ENCODE measurements at places on chromosomes 6 and 20. TPM values are rescaled to one million over a fixed set of nuclear protein-coding genes. Genes with fewer than 3 reads are reported as not detected.

Gene TFAP2A
- 0.45 TPM for total RNA-seq

Gene HCRTR2
- total RNA-seq, result not detected

- DNase-seq, result no peak
Measured at GRCh38 chr6:89803271-89803670, 16.3 kb downstream of the MDN1 start.

GRCh38 chr20:52493171-52493721, 301.7 kb upstream of the ZFP64 start:
- DNase-seq, result no peak

DNA sequence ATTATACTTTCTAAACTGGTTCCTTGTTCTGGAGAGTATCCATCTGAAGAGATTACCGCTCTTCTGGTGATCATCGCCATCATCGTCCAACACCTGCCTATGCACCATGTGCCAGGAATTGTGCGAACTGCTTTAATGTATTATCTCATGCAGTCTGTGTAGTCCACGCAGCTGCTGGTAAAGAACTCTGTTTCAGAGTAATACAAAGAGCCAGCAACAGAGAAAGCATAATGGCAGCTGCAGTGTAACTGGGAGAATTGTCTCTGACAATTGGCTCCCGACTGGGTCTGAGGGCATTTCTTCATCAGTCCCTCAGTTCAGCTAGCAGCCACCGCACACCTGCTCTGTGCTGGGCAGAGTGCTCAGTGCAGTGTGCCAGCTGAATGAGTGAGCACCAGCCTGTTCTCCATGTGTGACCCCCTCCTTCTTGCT, 383.4 kb downstream of the GRIK2 start:
- no peak for DNase-seq

DNA sequence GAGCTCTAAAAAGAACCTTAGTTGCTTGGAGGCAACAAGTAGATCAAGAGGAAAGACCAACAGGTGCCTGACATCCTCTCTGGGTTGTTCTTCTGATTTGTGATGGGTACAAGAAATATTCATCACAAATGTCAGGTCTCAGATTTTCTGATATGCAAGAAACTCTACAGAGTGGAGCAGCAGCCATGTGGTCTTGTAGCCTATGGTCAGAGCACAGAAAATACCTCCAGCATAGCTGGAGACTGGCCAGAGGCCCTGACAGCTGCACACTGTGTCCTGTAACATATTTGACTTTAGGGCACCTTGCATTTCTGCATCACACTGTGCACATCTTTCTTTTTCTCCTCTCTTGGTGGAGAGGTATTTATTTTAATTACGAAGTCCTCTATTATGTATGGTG, 116.3 kb downstream of the GMPR start:
- no peak for DNase-seq

GRCh38 chr6:163720005-163720404, 305.5 kb downstream of the QKI start:
- DNase-seq, result no peak

DNA sequence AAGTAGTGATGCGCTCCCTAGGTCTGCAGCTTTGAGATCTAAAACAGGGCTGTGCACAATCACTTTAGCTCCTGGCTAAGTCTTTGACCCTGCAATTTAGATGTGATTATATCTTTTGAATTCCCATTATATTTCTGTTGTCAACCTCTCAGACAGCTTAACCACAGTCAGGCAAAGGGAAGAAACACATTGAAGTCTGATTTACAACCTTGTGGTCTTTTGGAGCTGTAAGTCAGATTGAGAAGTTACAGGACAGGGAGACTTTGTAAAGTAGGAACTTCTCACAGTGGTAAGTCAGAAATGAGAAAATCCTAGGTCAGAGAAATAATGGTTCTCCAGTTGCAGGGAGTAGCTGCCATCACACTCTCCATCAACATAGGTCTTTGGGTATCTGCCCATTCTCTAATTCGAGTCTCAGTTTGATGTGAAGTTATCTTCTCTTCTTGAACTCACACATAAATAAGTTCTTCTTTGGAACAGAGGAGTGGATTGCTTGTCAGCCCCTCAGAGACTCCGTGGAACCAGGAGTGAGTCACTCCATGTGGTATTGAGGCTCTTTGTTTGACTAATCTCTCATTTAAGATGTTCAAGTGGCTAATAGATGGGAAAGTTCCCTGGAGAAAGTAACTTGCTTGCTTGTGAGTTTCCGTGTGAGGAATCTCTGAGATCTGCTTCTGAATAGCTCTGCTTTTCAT, 35.0 kb upstream of the SGK1 start:
- no peak for DNase-seq

DNA sequence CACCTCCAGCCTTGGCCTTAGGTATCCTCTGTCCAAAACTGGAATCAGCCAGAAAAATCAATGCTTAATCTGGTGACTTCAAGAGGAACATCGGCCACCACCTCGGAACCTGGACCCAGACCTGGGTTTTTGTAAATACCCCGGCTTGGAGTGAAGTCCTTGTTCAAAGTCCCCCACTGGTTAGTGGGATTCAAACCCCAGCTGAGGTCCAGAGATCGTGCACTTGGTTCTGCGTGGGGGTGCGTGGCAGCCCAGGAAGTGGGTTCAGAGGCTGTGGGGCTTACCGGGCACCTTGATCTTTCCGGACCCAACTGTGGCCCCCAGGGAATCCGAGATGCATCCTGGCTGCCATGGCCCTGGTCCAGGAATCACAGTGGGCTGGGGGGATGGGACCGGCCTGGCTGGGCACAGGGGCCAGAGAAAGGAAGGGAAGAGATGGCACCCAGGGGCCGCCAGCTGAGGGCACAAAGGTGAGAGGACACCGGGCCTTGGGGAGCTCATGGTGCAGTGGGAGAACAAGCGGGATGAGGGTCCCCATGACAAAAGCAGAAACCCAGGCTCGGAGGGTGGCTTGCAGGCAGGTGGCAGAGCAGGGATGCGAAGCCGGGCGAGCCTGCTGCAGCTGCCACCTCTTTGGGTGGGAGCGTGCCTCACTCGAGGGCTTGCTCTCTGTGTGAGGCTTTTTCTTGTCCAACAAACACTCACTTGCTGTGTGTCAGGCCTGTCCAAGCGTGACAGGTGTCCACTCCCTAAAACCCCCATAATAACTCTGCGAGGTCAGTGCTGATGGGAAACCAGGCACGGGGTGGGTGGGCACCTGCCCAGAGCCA, 27.7 kb downstream of the ZBP1 start:
- DNase-seq, result peak; percentile 81

- no peak for DNase-seq
Measured at GRCh38 chr6:35729722-35730121, 7.1 kb upstream of the ARMC12 start.

- DNase-seq, result peak; percentile 12
Measured at GRCh38 chr20:17914957-17915356, 53.6 kb downstream of the SNX5 start.

GRCh38 chr6:151330130-151330696, 61.1 kb downstream of the ZBTB2 start:
- no peak for DNase-seq

DNA sequence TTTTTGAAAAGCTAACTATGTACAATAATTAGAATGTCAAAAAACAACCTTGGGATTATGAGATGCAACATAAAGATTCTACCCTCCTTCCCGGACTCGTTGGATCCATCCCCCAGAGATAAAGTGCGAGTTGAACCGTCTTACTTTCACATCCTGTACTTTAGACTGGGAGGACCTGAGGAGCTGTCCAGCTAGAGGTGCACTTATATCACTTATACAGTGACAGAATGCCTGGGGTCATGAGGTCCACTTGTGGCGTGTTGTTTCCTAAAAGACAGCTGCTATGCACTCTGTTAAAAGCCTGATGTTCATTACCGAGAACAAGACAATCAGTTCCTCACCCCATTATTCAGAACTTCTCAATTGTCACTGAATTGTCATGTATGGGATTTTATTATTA, 2.1 kb downstream of the CDS2 start:
- peak; percentile 23 for DNase-seq

DNA sequence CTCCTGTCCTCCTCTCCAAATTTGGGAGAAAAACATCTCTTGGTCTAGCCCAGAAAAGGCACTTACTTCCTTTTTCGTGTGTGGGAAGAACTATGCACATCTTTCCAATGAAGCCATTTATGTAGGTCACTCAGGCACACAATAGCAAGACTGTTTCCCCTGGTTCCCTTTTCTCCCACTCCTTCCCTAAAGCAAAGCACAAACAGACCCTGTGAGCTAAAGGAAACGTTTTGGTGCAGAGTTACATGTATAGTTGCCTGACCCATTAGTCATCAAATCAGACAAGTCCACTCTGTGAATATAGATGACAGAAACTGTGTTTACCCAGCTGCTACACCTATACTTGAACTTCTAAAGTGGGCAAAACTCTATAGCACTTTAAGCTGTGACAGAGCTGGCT, 474.6 kb downstream of the COL12A1 start:
- DNase-seq, result no peak

GRCh38 chr20:51042657-51043247, 19.8 kb upstream of the KCNG1 start:
- no peak for DNase-seq

GRCh38 chr20:64083378-64083803, 807 bp downstream of the LKAAEAR1 start:
- DNase-seq, result peak; percentile 74

GRCh38 chr6:49721297-49721696, 8.0 kb upstream of the CRISP2 start:
- no peak for DNase-seq
